ENCODE measurements at places on chromosomes 11 and 22. TPM values are rescaled to one million over a fixed set of nuclear protein-coding genes. Genes with fewer than 3 reads are reported as not detected.

GRCh38 chr11:105829084-105829483 lies 193.0 kb downstream of the MSANTD4 start:
- no peak for DNase-seq

DNA sequence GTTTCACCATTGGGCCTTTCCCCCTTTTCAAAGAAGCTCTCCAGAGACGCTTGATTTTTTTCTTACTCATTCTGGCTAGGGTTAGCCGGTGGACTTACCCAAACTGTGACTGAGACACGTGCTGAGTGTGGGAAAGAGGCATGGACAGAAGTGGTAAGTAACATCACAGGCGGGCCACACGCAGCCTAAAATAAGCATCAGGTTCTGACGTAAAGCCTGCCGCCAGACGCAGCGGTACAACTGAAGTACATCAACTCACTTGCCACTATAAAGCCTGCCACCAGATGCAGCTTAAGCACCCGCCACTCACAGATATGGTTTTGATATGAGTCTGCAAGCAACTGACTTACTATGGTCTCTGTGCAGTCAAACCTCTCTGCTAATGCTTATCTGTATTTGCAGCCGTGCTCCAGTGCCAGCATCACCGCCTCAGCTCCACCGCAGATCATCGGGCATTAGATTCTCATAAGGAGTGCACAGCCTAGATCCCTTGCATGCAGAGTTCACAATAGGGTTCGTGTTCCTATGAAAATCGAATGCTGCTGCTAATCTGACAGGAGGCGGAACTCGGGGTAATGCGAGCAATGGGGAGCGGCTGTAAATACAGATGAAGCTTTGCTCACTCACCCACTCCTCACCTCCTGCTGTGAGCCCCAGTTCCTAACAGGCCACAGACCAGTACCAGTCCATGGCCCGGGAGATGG lies 58.8 kb downstream of the PHF21B start:
- no peak for DNase-seq

- no peak for DNase-seq
These were observed 66.2 kb downstream of the COMMD9 start for GRCh38 chr11:36222831-36223635.

DNA sequence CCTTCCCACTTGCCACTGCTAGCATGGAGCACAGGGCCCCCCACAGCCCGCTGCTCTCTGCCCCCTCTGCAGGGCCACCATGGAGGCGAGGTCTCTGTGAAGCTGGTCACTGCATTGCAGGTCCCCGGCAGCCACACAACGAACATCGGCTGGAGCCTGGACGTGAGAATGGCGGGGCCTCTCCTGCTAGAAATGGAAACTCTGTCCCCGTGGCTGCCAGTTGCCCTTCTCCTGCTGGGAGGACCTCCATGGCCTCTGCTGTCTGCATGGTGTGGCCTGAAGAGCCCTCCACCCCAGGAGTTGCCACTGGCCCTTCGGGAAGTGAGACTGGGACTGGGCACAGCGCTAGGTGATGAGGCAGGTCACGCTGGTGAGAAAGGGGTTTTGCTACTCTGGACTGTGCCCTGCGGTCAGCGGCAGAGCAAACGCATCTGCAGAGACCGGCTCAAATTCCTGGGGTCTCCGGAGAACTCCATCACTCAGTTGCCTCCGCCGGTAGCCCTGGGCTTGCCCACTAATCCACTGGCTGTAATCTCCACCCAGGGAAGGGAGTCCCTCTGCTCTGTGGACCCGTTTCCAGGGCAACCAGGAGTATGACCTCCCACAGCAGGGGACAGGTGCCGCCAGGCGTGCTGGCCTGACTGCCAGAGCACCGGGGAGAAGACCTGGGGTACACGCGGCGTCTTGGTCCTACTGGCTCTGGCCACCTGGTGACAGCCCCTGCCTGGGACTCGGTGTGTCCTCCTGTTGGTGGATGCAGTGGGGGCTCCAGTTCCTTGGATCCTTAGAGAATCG lies 806.3 kb downstream of the BRD1 start:
- no peak for DNase-seq

DNA sequence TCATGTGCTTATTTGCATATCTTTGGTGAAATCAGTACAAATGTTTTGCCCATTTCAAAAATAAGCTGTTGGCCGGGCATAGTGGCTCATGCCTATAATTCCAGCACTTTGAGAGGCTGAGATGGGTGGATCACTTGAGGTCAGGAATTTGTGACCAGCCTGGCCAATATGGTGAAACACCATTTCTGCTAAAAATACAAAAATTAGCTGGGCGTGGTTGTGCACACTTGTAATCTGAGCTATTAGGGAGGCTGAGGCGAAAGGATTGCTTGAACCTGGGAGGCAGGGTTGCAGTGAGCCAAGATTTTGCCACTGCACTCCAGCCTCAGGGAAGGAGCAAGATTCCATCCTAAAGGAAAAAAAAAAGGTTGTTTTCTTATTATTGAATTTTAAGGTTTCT lies 136.0 kb downstream of the SWAP70 start:
- peak; percentile 42 for DNase-seq

DNA sequence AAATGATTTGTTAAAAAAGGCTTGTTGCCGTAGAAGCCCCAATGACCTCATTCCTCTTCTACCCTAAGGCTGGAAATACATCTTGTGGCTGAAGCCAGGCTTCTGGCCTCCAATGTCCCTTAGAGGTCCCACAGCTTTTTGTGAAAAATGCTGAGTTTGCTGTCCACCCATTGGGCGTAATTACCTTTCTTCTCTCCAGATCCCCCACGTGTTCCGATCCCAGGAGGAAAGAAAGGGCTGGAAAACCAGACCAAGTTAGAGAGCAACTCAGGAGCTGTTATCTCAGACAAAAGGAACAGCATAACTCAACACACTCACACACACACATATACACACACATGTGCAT lies 154.2 kb downstream of the MIAT start:
- DNase-seq, result no peak

DNA sequence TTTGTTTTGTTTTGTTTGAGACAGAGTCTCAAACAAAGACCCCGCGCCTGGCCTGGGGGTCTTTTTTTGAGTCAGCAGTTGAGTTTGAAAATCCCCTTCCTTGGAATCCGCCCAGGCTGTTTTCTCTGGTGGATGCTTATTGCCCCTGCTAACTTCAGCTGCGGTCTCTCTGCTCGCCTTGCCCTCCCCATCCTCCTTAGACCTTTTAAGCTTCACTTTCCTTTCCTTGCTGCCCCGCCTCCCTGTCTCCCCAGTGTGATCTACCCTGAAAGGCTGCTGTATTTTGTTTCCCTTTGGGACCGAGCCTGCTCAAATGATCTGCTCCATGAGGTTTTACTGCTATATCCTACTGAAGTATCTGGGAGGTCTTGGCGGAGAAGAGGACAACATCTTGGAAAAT lies 2.5 kb downstream of the USP18 start:
- no peak for DNase-seq

DNA sequence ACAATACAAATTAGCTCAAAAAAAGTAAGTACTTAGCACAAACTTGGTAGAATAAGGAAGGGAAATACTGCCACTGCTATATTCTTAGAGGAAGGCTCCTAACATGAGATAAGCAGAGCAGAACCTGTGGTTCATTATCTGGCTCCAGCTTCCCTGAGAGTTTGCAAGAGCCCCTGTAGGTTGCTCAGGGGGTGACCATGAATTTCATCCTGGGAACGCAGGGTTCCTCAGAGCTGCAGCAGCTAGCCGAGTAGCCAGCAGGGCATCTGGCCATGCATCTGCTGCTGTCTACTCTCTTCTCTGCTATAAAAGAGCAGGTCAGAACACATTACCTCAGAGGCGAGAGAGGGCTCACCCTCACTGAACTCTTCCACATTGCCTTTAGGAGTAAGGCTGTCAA lies 67.3 kb downstream of the TRPC6 start:
- no peak for DNase-seq

GRCh38 chr11:122100756-122101080 lies 15.3 kb downstream of the BLID start:
- DNase-seq, result peak; percentile 76

GRCh38 chr11:991034-991433 lies 45.5 kb downstream of the MUC6 start:
- DNase-seq, result no peak

The FAM227A gene
- total RNA-seq, result not detected

The TYMP gene
- total RNA-seq, result 22.2 TPM

The SYT13 gene
- not detected for total RNA-seq

The LSP1 gene
- 66.6 TPM for total RNA-seq

The PRAME gene
- 113 TPM for total RNA-seq

The CTSW gene
- not detected for total RNA-seq

The TMEM223 gene
- 13.8 TPM for total RNA-seq

The TRPC6 gene
- total RNA-seq, result not detected

The TUB gene
- 19.2 TPM for total RNA-seq

The GSTT2B gene
- total RNA-seq, result 23.8 TPM
